Islet precursor cell (in vitro differentiated cells): ENCODE measurements at places on chromosomes 4 and X.

DNA sequence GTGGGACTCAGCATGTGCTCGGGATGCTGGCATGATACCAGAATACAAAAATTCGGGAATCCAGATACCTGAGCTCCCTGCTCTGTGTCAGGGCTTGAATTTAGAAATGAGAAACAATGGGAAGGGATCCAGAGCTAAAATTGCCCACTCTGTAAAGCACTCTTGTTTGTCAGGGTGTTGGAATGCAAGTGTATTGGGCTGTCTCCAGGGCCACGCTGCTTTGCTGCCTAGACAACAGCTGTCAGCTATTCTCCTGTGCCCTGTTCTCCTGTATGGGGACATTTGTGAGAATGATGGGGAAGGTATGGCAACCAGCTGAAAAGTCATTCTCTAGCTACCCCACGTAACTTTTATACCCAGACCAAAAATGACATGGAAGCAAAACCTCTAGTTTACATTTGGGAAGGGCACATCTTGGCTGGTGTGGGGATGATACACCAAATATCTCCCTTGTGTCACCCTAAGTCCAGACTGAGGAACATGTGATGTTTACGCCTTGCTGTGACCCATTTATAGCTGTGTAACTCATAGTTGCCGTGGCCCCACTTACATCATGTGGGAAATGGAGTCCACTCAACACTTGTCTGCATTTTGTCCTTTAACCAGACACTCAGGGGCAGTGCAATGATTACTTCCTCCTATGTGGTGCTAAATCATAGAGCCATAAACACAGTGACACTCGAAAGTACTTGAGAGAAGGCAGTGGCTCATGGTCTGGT, 46.6 kb downstream of the SMPX start:
- no peak for DNase-seq

DNA sequence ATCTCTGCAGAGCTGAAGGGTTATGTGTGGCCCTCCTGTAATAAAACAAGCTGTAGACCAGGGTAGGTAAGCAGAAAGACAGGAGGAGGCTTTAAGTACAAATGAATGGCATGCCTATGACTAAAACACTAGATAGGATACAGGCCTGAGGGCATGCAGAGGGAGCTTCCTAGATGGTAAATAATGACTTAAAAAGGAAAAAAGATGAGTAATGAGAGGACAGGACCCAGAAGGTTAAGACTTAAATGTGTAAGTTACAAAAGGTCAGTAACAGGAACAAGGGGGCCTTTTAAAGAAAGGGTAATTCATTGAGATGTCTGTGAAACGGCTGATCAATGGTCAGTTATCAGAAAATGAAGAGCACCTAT, 194.8 kb downstream of the SOWAHB start:
- peak; percentile 92 for DNase-seq

- no peak for DNase-seq
These were observed 180.2 kb downstream of the RBM46 start for GRCh38 chr4:154961263-154961662.

GRCh38 chrX:118538386-118538785, 42.8 kb downstream of the DOCK11 start:
- no peak for DNase-seq

DNA sequence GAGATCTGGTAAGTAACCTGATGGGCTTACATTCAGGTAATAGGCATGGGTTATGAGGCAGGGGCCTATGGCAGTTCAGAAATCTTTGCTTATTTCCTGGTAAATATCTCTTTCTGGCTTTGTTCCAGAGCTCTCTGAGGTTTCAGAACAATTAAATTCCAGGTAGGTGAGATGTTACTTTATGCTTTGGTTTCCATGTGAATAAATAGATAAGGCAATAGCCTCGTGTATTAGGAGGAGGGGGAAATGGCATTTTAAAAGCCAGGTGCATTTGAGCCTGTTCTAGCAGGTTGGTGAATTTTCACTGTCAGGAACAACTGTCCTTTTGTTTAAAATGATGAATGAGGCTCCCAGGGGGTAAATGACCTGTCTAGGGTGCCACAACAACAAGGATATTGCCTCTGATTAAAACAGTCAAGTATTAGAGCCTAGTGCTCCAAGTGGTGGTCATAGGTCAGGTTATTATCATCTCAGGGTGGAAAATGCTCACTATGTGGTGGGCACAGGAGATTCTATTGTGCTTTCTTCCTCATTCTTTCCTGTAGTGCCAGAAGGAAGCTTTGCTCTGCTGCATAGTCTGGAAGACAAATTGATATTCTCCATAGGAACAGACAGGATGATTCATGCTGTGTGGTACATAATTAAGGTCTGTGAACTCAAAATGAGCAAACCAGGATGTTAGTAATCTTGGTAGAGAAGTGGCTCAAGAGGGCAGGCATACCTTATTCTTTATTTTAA, 296.2 kb downstream of the INPP4B start:
- peak; percentile 83 for DNase-seq

GRCh38 chrX:70082723-70083122, 20.5 kb downstream of the OTUD6A start:
- no peak for DNase-seq

GRCh38 chr4:113820108-113820507, 58.6 kb upstream of the CAMK2D start:
- DNase-seq = no peak

- no peak for DNase-seq
These were observed 1.7 kb upstream of the MAGEH1 start for GRCh38 chrX:55450259-55450658.

DNA sequence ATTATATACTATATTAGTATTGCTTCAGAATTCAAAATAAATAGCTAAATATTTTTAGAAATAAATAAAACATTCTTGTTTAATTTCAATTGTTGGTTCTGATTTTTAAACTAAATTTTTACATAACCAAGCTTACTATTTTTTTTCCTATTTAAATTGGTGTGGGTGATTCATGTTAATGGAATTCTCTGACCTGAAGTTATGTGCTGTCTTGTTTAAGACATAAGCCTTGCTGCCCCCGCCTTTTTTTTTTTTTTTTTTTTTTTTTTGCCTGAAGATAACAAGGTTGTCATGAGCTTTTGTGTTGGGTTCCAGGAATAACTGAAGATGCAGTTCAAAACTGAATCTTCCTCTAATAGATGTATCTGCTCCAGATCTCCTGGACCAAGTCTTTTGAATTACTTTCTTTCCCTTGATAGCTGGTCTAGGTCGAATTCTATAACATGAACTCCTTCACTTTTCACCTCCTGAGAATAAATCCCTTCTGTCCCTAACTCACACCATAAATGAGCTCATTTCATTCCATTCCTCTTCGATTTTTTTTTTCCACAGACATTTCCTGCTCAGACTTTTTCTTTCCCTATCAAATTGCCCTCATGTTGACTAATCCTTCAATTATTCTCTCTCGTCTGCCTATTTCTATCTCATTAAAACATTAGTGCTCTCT, 261.5 kb upstream of the FTHL17 start:
- no peak for DNase-seq

GRCh38 chr4:41349021-41349420, 92.3 kb downstream of the UCHL1 start:
- no peak for DNase-seq

- no peak for DNase-seq
These were observed 150.0 kb upstream of the HHIP start for GRCh38 chr4:144495944-144496343.

- no peak for DNase-seq
These were observed 207.4 kb downstream of the TMA16 start for GRCh38 chr4:163701916-163702315.

DNA sequence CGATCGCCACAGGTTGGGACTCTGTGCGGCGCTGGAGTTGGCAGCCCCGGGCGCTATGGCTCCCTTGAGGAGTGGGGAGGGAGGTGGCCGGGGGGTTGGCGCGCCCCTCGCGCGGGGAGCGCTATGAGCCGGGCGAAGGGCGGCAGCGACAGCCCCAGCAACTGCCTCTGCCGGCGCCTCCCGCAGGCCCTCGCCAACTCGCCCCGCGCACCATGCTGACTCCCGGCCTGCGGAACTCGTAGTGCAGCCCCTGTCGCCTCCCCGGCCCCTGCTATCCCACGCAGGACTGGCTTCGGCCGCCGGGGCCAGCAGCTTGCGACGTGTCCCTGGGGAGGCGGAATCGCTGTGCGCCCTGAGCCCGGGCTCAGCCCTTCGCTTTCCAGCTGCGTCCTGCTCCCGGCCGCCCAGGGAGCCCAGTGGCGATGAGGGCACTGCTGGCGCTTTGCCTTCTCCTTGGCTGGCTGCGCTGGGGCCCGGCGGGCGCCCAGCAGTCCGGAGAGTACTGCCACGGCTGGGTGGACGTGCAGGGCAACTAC, 415 bp downstream of the SHISA3 start:
- DNase-seq = no peak

DNA sequence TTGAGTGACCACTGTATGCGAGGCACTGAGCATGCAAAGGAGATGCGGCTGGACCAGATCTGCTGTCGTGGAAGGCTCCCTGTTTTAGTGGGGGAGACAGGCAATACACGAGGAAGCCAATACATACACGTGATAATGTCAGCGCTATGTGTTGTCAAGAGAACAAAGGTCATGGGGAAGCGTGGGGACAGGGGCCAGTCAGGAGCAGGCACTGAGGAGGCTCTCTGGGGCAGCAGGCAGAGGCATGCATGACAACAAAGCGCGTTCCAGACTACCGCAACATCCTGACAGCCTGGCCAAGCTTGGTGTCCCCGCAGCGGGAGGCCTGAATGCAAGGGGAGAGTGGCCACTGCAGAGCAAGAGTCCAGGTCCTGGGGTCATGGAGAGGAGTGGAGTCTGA, 61.9 kb downstream of the DCTD start:
- no peak for DNase-seq

DNA sequence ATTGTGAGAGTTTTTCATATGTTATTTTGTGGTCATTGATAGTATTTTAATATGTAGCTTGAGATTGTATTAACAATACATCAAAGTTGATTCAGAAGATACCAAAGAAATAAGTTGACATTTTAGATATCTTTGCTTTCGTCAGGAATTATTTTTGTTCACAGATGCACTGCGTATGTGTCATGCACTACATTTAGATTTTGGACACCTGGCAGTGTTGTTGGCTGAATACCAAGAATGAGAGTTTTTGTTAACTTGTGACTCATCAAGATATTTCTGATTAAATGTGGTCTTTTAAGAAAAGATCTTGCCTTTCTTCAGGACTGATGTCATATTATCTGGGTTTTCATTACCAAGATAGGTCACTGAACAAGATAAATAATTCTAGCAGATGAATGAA, 633.4 kb downstream of the CENPC start:
- no peak for DNase-seq

DNA sequence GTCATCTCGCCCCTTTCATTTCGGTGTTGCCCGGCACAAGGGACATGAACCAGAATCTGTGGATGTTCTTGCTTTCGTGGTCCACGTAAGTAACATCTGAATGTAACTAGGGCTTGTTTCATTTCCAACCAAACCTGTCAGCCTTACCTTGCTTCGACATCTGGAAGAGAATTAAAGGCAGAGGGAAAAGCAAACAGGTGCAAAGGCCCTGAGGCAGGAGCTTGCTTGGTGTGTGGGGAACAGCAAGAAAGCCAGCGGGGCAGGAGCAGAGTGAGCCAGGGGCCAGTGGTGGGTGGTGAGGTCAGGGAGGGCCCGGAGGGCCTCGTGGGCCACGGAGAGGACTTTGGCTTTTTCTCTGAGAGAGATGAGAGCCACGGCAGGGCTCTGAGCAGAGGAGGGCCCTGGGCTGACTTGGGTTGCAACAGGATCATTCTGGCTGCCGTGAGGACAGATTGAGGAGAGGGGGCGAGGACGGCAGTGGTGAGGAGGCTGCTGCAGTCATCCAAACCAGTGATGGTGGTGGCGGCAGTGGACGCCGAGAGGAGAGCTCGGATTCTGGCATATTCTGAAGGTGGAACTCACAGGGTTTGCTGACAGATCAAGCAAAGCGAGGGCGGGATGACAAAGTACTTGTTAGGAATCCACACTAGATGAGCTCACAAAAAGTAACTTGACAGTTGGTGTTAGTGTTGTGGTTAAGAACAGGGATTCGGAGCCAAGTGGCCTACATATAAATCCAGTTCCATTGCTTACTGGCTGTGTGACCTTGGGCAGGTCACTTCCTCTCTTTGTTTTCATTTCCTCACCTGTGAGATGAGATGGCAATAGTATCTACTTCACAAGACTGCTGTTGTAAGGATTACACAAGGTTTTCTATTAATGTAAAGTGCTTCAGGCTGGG, 6.8 kb upstream of the WDR13 start:
- no peak for DNase-seq

DNA sequence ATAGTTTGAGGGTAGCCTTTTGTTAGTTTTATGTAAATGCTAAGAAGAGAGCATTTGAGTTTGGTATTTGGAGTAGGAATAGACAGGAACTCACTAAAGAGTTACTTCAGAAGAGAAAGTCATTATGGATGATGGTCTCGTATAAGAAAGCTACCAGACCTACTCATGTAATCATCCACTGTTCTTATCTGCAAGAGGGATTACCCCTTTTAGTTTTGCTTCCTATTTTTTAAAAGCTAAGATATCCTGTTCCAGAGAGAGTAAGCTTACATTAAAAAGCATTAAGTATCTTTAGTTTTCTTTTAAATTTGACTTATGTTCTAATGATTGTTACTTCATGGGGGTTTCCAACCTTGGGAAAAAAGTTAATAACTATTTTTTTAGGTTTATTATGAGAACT, 12.5 kb upstream of the ART3 start:
- no peak for DNase-seq

- no peak for DNase-seq
These were observed 155.5 kb downstream of the DHX15 start for GRCh38 chr4:24428850-24429249.

DNA sequence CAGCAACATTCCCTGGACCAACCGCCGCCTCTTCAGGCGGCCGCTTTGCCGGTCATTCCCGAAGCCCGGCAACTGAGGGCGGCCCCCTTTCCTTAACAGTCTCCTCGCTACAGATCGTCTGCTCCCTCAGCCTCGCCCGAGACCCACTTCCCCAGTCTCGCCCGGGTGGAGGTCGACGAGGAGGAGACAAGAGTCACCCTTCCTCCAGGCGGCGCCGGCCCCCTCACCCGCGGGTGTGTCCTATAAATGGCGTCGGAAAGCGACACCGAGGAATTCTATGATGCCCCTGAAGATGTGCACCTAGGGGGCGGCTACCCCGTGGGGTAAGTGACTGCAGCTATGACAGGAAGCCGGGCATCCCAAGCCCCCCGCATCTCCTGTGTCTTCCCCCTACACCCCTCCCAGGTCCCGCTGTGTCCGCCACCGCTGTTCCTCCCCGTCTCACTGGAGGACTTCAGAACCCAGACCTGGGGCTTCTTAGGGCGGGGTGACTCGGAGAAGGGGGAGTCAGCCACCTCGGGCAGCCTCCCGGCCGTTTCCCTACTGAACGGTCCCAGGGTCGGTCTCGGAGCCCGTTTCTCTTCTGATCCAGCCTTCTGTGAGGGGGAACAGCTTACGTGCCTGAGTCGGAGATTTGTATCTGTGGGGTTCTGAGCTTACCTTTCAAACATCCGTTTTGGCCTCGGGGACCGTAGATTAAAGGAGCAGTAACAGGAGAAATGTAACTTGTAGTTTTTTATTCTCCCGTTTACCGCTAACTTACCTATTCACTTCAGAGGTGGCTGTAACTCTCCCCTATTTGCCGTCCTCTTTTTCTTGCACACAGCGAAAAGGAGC, 570 bp downstream of the WDR44 start:
- no peak for DNase-seq
